SW 1271 (cell line): ENCODE measurements at places on chromosomes 4 and X.

DNA sequence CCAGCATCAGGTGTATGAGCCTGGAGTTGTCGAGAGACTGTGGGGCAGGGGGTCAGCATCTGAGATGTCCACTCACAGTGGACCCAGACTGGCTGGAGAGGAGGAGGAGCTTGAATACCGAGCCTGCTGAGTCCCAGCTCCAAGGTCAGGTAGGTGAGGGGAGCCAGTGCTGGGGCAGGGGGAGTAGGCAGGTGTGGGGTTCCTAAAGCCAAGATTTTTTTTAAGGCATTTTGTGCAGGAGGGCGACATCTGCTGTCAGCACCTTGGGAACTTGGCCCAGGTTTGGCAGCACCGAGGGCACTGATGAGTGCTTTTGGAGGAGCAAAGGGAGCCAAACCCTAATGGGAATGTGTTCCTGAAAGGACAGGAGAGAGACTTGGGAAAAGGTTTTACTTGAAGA is 64.2 kb upstream of the MSANTD1 start:
- DNase-seq = no peak

- no peak for DNase-seq
These were observed 39.5 kb downstream of the EFNB1 start for GRCh38 chrX:68868316-68868715.

DNA sequence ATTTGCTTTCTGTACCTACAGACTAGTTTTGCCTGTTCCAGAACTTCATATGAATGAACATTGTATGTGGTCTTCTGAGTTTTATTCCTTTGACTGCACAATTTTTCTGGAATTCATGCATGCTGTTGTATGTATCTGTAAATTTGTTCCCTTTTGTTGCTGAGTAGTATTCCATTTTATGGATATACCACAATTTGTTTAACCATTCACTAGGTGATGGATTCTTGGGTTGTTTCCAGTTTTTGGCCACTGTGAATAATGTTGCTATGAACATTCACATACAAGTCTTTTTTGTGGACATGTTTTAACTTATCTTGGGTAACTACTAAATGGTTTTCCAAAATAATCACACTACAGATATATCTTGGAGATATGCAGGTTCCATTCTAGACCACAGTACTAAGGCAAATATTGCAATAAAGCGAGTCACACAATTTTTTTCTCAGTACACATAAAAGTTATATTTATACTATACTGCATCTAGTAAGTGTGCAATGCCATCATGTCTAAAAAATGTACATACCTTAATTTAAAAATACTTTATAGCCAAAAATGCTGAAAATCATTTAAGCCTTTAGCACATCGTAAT is 58.7 kb downstream of the TSPAN5 start:
- DNase-seq = no peak

DNA sequence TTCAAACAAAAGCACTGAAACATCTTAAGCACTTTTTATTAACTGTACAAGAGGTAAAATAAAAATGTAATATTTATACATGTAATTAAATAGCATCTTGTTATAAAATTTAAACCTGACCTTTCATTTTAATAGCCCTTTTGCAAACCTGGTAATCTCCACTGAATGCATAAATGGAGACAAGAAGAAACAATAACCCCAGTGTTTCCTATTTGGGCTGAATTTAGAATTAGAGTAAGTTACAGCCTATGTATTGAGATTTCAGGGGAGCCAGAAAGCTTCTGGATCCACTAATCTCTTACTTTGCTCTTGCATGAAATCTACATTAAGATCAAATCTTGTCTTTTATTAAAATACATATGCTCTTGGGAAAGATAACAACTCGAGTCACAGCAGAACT is 261.8 kb downstream of the ADGRL3 start:
- no peak for DNase-seq

GRCh38 chrX:39115166-39115565 is 313.9 kb downstream of the MID1IP1 start:
- no peak for DNase-seq

- no peak for DNase-seq
These were observed 30.6 kb downstream of the THAP9 start for GRCh38 chr4:82930848-82931755.

DNA sequence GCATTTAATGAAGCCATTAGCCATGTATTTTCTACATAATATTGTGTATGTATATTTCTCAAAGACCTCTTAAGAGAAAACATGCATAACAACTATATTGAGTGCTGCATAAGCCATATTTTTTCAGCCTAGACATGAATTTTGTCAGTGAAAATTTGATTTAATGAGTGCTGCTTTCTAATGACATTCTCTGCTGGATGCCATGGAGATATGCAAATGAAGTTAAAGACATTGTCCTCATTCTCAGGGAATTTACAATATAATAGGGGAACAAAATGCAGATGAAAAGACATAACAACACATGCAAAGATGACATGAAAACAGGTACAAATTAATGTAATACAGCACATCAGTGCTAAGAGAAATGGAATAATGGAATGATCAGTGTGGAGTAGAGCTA is 118.7 kb downstream of the ATOH1 start:
- no peak for DNase-seq

GRCh38 chr4:38749336-38749735 is 33.5 kb downstream of the TLR10 start:
- no peak for DNase-seq

DNA sequence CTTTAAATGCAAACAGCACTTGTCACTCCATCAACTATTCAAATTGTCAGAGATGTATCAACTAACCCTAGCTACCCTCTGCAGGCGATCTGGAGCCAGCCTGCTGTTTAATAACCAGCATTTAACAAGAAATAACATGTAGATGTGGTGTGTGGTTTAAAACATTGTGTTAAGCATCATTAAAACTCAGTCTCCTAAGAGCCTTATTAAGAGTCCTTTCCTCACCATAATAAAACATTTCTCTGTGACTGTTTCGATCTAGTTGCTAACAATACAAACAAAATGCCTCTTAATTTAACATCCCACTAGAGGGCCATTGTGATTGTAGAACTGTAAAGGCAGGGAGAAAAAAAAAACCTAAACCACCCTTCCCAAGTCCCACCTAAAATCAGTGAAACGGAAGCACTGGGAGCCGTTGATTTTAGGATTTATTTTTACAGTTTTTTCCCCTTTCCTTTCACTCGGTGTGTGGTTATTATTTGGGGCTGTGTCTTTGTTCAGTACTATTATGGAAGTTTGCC is 708.6 kb downstream of the C4orf33 start:
- DNase-seq = no peak

GRCh38 chr4:2944586-2945526 is 18.4 kb downstream of the NOP14 start:
- no peak for DNase-seq

GRCh38 chrX:85851418-85851817 is 195.9 kb downstream of the CHM start:
- no peak for DNase-seq

DNA sequence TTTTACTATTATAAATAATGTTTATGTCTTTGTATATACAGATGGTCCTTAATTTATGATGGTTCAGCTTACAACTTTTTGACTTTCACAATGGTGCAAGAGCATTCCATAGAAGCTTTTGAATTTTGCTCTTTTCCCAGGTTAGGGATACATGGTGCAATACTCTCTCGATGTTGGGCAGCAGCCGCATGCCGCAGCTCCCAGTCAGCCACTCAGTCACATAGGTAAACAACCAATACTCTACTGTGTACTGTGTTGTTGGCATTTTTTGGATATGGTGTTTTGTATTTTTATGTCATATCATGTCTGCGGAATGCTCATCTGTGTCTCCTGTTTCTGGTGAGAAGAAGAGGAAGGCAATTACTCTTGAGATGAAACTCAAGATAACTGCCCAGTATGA is 258.0 kb upstream of the ETNPPL start:
- DNase-seq = no peak

DNA sequence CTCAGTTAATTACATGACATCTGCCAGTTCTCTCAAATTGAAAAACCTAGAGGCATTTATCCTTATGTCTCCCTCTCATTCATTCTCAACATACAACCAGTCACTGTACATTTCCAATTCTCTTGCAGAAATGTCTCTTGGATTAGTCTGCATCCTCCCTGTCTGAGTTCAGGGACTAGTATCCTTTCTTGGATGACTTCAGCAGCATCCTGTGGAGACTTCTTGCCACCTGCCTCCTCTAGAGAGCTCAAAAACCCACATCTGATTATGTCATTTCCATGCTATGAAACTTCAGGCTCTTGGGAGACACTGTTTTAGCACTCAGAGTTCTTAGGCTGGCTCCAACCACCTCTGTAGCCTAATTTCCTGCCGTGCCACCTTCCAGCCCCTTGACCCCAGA is 515.1 kb upstream of the DIPK2B start:
- no peak for DNase-seq

- no peak for DNase-seq
These were observed at the start of gene SYTL4 for GRCh38 chrX:100731441-100732281. TSS of gene SYTL4 (minus strand) at chrX:100732121. CDS start at chrX:100702037, 30,084 bp downstream.

- no peak for DNase-seq
These were observed 571.1 kb upstream of the DIPK2B start for GRCh38 chrX:45771560-45772340.

DNA sequence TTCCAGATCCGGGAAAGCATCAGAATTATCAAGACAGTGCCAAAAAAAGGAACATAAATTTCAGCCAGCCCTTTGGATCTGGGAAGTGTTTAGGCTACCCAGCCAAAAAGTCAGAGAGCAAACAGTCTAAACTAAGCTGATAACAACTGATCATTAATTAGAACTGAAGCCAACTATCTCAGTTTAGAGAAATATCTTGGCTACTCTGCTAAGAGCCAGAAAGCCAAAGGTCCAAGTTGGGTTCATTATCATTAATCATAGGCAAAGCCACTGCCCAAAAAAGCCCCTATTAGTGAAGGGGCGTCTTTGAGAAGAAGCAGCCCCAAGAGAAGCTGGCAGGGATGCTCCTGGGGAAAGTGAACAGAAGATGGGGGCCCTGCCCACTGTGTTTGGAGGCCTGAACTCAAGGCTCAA is 37.0 kb upstream of the SHISA3 start:
- no peak for DNase-seq

- peak; percentile 5 for DNase-seq
These were observed 111.0 kb downstream of the DHX15 start for GRCh38 chr4:24473309-24473721.

GRCh38 chrX:7088968-7089615 is 58.4 kb upstream of the STS start:
- DNase-seq = no peak

GRCh38 chr4:67909905-67910584 is 26.2 kb upstream of the TMPRSS11D start:
- DNase-seq = no peak

- no peak for DNase-seq
These were observed 1131.6 kb upstream of the PCDH7 start for GRCh38 chr4:29588617-29589016.

- no peak for DNase-seq
These were observed 191.1 kb upstream of the FAT4 start for GRCh38 chr4:125123570-125124109.

GRCh38 chr4:73066928-73067327 is 2.6 kb downstream of the COX18 start:
- no peak for DNase-seq

DNA sequence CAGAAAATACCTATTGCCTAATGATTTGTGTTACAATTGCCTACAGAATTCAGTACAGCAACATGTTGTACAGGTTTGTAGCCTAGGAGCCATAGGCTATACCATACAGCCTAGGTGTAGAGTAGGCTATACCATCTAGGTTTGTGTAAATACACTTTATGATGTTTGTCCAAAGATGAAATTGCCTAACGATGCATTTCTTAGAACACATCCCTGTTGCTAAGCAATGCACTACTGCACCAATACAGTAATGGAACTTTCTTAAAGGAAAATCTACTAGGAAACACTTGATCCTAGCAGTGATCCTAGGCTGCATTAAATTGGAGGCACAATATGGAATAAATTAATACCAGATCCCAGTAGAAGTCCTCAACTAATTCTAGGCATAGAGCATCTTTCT is 18.3 kb downstream of the NOA1 start:
- DNase-seq = no peak

DNA sequence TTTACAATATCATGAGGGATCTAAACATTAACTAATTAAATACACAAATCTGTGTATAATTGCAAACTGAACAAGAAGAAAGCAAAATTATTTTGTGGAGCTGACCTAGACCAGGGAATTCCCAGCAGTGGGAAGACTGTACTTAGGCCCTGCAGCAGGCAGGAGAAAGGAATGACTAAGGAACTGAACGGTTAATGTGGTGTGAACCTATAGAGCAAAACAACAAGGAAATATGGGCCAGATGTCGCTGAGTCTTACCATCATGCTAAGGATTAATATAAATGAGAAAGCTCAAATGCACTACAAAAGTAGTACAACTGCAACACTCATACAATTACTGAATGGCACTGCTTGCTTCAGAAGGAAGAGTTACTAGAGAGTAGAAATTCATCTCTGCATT is 120.3 kb upstream of the ATXN3L start:
- no peak for DNase-seq

GRCh38 chr4:173171098-173171497 is 2.5 kb downstream of the GALNT7 start:
- DNase-seq = no peak

- no peak for DNase-seq
These were observed 374.6 kb upstream of the SLC7A11 start for GRCh38 chr4:138616775-138617174.

- no peak for DNase-seq
These were observed 161.0 kb upstream of the DKK2 start for GRCh38 chr4:107197121-107197520.

DNA sequence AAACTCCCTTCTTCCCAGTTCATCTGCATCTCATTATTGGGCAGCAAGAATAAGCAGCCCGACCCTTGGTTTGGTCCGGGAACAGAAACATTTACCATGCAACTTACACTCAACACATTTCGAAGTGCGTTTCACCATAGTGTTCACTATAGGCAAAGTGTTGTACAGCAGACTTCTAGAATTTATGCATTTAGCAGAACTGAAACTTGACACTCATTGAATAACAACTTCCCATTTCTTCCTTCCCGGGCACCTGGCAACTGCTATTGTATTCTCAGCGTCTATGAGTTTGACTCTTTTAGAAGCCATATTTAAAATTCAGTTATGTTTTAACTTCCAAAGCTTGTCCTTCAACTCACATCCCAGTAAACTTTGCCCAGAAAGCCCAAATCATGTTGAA is 840.6 kb downstream of the NLGN4X start:
- DNase-seq = no peak

GRCh38 chr4:92599044-92599443 is 295.3 kb downstream of the GRID2 start:
- no peak for DNase-seq

DNA sequence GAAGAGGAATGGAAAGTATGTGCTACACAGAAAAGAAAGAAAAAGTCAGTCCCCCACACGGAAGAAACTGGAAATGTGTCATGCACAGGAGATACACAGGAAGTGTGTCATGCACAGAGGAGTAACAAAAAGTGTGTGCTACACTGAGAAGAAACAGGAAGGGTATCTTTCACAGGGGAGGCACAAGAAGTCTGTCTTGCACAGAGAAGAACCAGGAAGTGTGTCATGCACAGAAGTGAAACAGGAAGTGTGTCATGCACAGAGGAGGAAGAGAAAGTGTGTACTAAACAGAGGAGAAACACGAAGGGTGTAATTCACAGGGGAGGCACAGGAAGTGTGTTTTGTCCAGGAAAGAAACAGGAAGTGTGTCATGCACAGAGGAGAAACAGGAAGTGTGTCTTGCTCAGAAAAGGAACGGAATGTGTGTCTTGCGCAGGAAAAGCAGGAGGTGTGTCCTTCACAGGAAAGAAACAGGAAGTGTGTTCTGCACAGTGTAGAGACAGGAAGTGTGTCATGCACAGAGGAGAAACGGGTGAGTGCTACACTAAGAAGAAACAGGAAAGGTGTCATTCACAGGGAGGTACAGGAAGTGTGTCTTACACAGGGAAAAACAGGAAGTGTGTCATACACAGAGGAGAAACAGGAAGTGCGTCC is 527.2 kb upstream of the PRKX start:
- DNase-seq = no peak

GRCh38 chrX:22159071-22159470 is 113.6 kb upstream of the CBLL2 start:
- no peak for DNase-seq
